ENCODE measurements at places on chromosomes 4 and X. TPM values are rescaled to one million over a fixed set of nuclear protein-coding genes. Genes with fewer than 3 reads are reported as not detected.

MTMR8 gene
- not detected for total RNA-seq

ARHGAP36 gene
- not detected for total RNA-seq

SEC24B gene
- total RNA-seq = 14.1 TPM

TRPC5OS gene
- total RNA-seq = not detected

AR gene
- total RNA-seq = 3.6 TPM

AMOT gene
- 3.2 TPM for total RNA-seq

NPY2R gene
- not detected for total RNA-seq

- DNase-seq = no peak
Observed at GRCh38 chr4:87180767-87181166, 39.7 kb downstream of the KLHL8 start.

DNA sequence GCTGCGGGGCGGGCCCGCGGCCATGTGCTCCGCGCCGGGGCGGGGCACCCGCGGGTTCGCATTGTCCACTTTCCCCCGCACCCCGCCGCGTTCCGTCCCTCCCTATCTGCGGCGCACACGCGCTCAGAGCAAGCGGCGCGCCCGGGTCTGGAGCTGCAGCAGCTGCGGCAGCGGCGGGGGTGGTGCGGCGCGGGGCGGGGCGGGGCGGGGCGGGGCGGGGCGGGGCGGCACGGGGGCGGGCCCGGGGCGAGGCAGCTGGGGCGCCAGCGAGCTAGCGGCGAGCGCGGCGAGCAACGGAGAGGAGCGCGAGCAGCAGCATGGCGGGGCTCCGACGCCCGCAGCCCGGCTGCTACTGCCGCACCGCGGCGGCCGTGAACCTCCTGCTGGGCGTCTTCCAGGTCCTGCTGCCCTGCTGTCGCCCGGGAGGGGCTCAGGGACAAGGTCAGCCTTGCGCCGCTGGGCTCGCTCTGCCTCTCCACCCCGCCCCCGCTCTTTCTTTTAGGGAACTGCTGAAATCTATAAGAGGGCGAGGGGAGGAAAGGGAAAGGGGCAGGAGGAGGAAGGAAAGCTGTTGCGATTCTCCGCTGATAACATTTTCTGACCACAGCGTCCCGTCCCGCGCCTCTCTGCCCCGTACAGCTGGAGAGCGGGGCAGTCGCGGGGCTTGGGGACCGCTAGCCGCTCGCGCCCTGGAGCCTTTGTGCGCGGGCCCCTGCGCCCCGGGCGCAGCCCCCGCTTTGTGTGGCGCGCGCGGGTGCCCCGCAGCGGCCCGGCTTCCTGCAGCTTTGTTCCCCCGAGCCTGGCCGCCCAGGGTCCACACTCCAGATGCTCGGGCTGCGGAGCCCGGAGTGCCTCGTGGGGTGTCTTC lies at the start of gene TMEM131L:
TSS of gene TMEM131L (plus strand) at position 280 of the 868 bp plus-strand sequence. CDS start at position 318, 38 bp downstream.
- DNase-seq = peak; percentile 39

GRCh38 chrX:54494989-54495813 lies 833 bp downstream of the FGD1 start:
- no peak for DNase-seq

- no peak for DNase-seq
Observed at GRCh38 chr4:85784947-85785346, 310.0 kb downstream of the ARHGAP24 start.

GRCh38 chr4:1469607-1470392 lies 63.6 kb upstream of the NKX1-1 start:
- DNase-seq = peak; percentile 25

GRCh38 chr4:39067451-39067850 lies 5.4 kb downstream of the KLHL5 start:
- peak; percentile 4 for DNase-seq

- DNase-seq = no peak
Observed at GRCh38 chr4:3699261-3699660, 66.9 kb upstream of the ADRA2C start.

GRCh38 chr4:94395562-94395961 lies 52.9 kb upstream of the HPGDS start:
- no peak for DNase-seq

GRCh38 chrX:107971636-107972035 lies 10.5 kb downstream of the TEX13B start:
- no peak for DNase-seq

- DNase-seq = no peak
Observed at GRCh38 chr4:40608628-40609027, 21.0 kb downstream of the RBM47 start.

GRCh38 chr4:113645771-113646441 lies 115.6 kb downstream of the CAMK2D start:
- peak; percentile 87 for DNase-seq

DNA sequence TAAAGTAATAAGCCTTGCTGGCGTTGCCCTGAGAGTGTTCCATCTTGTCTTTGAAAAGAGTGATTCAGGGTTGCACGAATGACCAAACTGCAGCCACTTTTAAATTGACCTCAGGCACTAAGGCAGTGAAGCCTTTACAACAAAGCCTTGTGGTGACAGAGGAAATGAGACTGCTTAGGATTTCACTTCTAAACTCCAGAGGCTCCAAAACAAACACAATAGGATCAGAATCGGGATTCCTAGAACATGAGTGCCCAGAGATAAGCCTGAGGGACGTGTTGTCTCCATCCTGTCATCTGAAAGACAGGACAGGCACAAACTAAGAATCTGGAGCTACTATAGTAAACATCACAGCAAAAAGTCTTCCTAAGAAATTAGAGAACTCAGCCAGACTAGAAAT lies 405.2 kb downstream of the PPARGC1A start:
- DNase-seq = peak; percentile 24

- DNase-seq = no peak
Observed at GRCh38 chr4:89403826-89404225, 96.2 kb upstream of the GPRIN3 start.

GRCh38 chr4:158291334-158292055 lies 81.2 kb downstream of the TMEM144 start:
- DNase-seq = no peak

DNA sequence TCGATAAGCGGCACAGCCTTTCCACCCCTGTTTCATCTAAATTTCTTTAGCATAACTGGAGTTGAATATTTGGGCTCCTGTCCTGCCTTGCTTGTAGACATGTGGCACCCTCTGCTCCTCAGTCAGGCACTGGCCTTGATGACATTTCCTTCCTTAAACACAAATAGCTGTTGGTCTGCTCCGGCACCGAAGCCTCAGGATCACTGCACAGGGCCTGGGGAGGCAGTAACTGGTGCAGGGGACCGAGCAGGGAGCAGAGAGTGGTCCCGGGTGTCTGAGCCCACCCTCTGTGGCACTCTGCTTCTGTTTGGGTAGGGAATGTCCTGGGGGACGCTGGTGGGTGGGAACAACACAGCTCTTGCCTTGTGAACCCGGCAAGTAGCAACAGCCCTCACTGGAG lies 13.6 kb downstream of the RGS12 start:
- DNase-seq = no peak

DNA sequence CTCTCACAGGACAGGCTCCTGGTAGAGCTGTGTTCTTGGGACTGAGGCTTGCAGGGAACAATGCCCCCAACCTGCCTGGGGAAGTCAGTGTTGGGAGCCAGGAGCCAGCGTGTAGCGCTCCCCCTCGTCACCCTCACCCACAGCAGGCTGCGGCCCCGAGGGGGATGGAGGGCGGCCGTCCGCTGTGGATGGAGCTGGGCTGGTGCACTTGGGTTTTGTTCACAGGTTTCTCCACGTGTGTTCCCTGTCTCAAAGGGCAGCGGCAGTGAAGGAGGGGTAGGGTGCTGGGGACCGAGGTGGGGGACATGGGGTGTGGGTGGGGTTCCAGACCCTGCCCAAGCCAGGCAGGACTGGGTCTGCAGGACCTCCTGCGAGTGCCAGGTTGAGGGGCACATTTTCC lies 69.1 kb downstream of the RGS12 start:
- DNase-seq = no peak

Data from A172 (cell line).